ENCODE measurements at places on chromosomes 3 and 15. TPM values are rescaled to one million over a fixed set of nuclear protein-coding genes. Genes with fewer than 3 reads are reported as not detected.

- no peak for DNase-seq
Observed at GRCh38 chr3:25573386-25574171, 91.1 kb downstream of the TOP2B start.

DNA sequence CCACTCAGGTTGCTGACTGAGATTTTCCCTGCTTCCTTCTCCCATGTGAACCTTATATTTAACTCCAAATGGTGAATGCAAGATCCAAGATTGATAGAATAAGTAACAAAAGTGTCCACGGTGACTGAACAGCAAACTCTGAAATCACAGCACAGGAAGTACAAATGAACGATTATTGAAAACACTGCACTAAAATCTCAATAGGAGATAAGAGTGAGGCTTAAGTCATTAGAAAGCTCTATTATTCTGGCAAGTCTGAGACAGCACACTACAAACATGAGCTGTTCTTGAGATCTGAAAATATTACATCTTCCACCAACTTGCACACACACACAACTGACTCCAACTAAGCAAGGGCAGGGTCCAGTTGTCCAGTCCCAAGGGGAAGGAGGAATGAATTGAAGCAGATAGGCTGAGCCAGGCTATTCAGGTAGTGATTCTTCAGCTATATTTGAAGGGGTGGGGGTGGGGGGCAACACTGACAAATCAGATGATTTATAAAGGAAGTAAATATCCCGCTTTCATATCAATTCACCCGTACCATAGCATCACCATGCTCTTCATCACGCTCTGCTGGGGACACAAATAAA is 2.9 kb downstream of the ZNF385D start:
- no peak for DNase-seq

CACNA1D gene
- total RNA-seq = not detected

COL6A5 gene
- not detected for total RNA-seq
